ENCODE measurements at places on chromosomes 6 and 20. TPM values are rescaled to one million over a fixed set of nuclear protein-coding genes. Genes with fewer than 3 reads are reported as not detected.

GJA10 gene
- total RNA-seq = 1.3 TPM

RSPO3 gene
- total RNA-seq = not detected

SIRPD gene
- total RNA-seq = not detected

OXT gene
- total RNA-seq = not detected

DNA sequence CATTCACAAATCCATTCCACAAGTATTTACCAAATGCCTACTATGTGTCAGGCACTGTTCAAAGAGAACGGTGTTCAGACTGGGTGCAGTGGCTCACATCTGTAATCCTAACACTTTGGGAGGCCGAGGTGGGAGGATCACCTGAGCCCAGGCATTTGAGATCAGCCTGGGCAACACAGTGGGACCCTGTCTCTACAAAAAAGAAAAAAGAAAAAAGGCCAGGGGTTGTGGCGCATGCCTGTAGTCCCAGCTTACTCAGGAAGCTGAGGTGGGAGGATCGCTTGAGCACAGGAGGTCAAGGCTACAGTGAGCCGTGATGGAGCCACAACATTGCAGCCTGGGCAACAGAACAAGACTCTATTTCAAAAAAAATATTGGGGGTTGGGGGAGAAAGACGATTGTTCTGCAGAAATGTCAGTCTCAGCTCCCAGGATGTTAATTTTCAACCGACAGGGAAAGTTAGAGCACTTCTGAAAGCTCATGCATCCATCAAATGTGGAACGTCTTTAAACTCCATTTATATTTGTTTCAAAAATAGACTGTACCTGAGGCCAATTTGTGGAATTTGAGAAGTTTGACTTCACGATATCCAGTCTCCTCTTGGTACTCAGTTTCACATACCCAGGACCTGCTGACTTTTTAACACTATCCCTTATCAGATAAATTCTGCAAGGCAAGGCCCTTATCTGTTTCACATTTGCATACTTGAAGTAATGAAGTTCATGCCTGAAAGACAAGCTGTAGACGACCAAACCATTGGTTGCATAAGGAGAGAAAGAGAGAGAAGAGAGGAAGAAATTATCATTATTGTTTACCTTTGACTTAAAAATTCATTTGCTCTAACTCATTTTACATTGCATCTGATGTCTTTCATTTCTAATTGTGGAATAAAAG is 14.8 kb upstream of the BTN3A2 start:
- H3K4me3 ChIP-seq = no peak overlapping the region
- H3K4me1 ChIP-seq = no peaks in the 10 kb centered on the region
- DNase-seq = no peak
- no peak overlapping the region for H3K27ac ChIP-seq
- H3K36me3 ChIP-seq = no peaks in the 10 kb centered on the region

TREML1 gene
- total RNA-seq = not detected

DNA sequence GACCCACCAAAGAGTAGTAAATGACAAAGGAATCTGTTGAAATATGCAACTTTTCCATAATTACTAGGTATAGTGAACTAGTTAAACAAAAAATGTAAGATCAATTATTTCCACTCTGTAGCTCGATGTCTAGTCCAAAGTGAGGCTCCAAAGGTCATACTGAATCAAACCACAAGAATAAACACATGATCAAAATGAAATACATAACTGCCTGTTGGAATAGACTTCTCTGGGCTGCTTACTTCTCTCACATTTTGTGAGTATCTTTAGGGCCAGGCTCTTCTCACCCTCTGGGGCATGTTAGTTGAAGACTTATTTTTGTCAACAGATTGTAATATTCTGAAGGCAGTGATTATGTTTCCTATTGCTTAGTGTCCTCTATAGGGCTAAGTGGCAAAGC is 103.7 kb upstream of the TMEM170B start:
- no peak for DNase-seq
- H3K4me1 ChIP-seq = peaks cover 19% of the 10 kb centered on the region
- H3K27ac ChIP-seq = no peak overlapping the region
- H3K4me3 ChIP-seq = no peak overlapping the region

- no peaks in the 10 kb centered on the region for H3K27me3 ChIP-seq
- H3K4me3 ChIP-seq = peak overlapping the region; percentile 90
- H3K4me1 ChIP-seq = peaks cover 75% of the 10 kb centered on the region
- H3K27ac ChIP-seq = no peak overlapping the region
- H3K36me3 ChIP-seq = peaks cover 42% of the 10 kb centered on the region
- DNase-seq = no peak
These were observed 1.5 kb downstream of the ZBTB22 start for GRCh38 chr6:33315793-33316602.

DNA sequence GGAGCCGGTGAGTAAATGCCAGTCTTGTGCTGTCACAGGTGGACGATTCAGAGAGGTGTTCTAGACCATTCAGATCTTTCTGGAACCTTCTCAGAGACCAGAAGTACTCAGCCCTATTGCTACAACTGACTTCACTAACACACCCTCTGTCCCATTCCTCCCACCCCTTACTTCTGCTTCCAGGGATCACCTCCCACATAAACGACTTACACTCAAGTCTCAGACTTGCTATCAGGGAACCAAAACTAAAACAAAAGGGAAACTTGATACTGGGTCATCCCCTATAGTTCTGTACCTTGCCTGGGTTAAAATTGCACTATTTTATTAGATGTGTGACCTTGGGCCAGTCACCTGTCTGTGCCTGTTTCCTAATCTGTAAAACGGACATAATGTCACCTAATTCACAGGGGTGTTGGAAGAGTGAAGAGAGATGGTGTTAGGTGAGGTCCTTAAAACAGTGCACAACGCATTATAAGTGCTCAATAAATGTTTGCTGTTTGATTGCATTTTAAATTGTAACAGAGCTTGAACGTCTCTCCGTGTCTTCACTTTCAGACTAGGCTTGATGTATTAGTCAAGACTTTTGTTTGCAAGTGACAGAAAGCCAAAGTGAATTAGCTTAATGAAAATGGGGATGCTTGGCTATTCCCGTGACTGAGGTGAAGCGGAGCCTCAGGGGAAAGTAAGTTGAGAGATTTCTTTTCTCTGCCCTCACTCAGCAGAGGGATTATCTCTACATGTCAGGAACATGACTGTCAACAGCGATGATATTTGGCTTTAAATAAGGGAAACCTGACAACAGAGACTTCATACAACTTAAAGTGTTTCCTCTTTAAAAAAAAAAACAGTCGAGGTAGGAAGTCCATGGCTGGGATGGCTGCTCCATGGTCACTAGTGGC is 3.0 kb upstream of the SRXN1 start:
- H3K36me3 ChIP-seq = no peaks in the 10 kb centered on the region
- DNase-seq = no peak
- H3K27me3 ChIP-seq = peaks cover 38% of the 10 kb centered on the region
- H3K27ac ChIP-seq = no peak overlapping the region
- peaks cover 21% of the 10 kb centered on the region for H3K4me1 ChIP-seq

- H3K4me1 ChIP-seq = no peaks in the 10 kb centered on the region
- no peak for DNase-seq
- H3K36me3 ChIP-seq = no peaks in the 10 kb centered on the region
- H3K27ac ChIP-seq = no peak overlapping the region
- no peak overlapping the region for H3K4me3 ChIP-seq
- no peaks in the 10 kb centered on the region for H3K27me3 ChIP-seq
These were observed 72.4 kb upstream of the LAMP5 start for GRCh38 chr20:9441948-9442347.

DNA sequence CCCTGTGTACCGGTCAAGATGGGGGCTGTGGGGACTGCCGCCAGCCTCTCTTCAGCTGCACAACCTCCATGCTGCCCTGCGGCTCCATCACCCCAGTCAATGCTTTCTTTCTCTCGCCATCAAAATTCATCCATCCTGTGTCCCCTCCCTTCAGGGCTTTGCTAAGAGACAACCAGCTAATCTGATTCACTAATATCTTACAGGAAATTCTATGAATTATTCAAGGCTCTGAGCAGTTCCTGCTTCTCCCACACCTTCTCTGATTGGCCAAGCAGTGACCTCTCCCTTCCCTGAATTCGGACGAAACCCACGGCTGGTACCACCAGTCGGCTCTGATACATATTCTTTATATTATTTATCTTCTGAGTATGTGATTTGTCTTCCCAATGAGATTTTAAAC is 13.8 kb downstream of the ITPR3 start:
- no peak for DNase-seq
- H3K27ac ChIP-seq = no peak overlapping the region
- H3K36me3 ChIP-seq = peaks cover 3% of the 10 kb centered on the region
- no peaks in the 10 kb centered on the region for H3K27me3 ChIP-seq
- H3K4me1 ChIP-seq = peaks cover 55% of the 10 kb centered on the region
- peak overlapping the region; percentile 10 for H3K4me3 ChIP-seq

DNA sequence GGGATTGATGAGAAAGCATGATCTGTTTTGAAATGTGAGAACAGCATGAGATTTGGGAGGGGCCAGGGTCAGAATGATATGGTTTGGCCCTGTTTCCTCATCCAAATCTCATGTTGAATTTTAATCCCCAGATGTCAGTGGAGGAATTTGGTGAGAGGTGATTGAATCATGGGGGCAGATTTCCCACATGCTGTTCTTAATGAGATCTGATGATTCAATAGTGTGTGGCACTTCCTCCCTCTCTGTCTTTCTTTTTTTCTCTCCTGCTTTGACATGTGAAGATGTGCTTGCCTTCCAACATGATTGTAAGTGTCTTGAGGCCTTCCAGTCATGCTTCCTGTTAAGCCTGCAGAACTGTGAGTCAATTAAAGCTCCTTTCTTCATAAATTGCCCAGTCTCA is 1060.3 kb upstream of the CITED2 start:
- no peak overlapping the region for H3K4me3 ChIP-seq
- DNase-seq = no peak
- H3K27me3 ChIP-seq = no peaks in the 10 kb centered on the region
- no peak overlapping the region for H3K27ac ChIP-seq
- no peaks in the 10 kb centered on the region for H3K4me1 ChIP-seq

DNA sequence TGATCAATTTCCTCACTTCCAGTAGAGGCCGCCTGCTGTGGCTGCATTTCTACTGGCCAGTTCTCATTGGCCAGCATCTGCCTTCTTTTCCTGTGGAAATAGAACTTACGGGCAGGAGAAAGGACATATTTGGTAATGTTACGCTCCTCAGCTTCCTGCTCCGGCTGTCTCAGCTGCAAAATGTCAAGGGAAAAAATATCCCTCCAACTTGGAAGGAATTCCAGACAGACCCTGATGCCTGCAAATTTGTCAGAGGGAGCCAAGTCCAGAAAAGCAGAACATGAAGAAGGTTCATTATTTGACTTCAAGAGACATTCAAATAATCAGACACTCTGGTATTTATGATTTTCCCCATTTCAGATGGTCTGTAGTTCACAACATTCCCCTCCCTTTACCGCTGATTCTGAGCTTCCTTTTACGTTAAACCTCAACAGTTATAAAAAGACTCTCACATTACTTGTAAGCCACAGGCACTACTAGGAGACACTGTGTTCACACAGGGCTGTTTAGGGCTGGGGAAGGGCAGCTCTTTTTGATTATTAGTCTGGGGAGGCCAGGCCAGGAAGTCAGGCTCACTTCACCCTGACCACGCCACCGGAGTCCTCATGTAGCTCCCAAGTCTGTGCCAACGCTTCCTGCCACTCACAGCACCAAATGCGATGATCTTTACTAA is 179.6 kb upstream of the CCN2 start:
- no peak overlapping the region for H3K27ac ChIP-seq
- no peaks in the 10 kb centered on the region for H3K36me3 ChIP-seq
- H3K4me1 ChIP-seq = no peaks in the 10 kb centered on the region
- H3K4me3 ChIP-seq = no peak overlapping the region

STK4 gene
- total RNA-seq = 151 TPM

GRCh38 chr6:107843400-107843799 is 19.3 kb upstream of the SCML4 start:
- no peak for DNase-seq
- no peaks in the 10 kb centered on the region for H3K36me3 ChIP-seq
- no peaks in the 10 kb centered on the region for H3K27me3 ChIP-seq
- peaks cover 15% of the 10 kb centered on the region for H3K4me1 ChIP-seq
- H3K27ac ChIP-seq = no peak overlapping the region

RBL1 gene
- total RNA-seq = 46.2 TPM

Data from activated CD8-positive, alpha-beta memory T cell treated with anti-CD3 and anti-CD28 coated beads, Interleukin-2, amount 10 ng/mL, durations not matched to agents 7 days and 5 days (primary cell).